CD8-positive, alpha-beta T cell (primary cell): ENCODE measurements at places on chromosomes 11 and 22.
A peak's percentile ranks its signal among the peaks of the same experiment; 100 is the strongest.

- DNase-seq, result no peak
Measured at GRCh38 chr22:30742291-30743256, 47.9 kb downstream of the OSBP2 start.

- no peak for DNase-seq
Measured at GRCh38 chr11:7593481-7593880, 79.7 kb downstream of the PPFIBP2 start.

GRCh38 chr11:43928721-43929120 lies 13.7 kb upstream of the C11orf96 start:
- no peak for DNase-seq

DNA sequence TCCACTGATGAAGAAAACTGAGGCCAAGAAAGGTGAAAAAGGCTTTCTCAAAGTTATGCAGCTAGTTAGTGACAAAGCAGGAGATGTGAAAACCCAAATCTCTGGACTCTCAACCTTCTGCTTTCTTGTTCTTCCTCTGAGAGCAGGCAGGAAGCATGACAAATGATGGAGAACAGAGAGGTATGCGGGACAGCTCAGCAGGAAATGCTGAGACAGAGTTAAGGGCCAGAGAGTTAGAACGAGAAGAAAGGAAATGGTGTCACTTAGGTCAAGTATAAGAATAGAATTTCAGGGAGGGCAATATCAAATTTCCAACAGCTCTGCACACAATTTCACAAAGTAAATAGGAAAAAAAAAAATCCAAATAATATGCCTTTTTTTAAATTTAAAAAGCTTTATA lies 67.6 kb upstream of the ARHGAP42 start:
- no peak for DNase-seq

DNA sequence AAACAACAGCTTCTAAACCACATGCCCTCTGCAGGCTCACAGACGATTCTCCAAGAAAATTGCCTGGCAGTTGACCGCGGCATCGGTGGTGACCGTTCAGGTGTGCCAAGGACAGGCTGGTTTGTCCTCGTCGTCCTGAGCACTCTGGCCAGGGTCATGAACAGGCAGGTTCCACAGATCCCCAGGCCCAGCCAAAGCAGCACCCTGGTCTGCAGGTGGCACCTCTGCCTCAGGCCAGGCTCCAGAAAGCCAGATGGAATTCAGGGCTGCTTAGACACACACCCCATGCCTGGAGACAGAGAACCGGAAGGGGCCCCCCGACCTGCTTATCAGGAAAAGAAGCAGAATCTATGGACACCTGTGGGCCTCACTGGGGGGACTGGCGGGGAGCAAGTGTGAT lies 338.7 kb downstream of the BRD1 start:
- no peak for DNase-seq

DNA sequence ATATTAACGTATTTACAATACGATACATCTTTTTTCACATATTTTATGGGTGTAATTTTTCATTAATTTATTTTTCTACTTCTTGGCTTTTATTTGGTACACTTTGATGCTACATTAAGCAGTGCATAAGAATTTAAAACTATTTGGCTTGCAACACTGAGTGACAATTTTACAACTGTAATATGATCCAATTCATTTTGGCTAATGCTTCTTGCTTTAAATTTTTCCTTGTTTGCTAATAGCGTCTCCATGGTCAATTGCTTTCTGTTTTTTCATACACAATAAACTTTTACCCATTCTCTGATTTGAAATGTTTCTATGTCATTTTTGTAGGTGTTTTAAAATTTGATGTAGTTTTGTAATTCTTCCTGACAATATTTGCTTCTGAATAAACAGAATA lies 773.2 kb downstream of the FAM181B start:
- no peak for DNase-seq

DNA sequence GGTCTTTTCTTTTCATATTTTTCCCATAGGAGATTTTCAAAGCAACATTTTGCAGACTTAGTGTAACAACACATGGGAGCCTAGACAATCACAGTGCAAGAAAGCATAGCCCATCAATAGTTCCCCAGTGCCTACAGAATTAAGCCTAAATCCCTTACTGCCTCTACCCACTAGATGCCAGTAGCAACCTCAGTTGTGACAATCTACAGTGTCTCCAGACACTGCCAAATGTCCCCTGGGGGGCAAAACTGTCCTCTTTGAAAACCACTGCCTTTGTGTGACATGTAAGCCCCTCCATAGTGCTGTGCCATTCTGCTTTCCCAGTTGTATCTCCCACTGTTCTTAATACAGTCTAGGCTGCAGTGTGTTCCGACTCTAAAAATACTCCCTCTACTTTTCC lies 1329.0 kb downstream of the LRRC4C start:
- no peak for DNase-seq

GRCh38 chr22:48449466-48450187 lies 1378.0 kb downstream of the BRD1 start:
- DNase-seq, result no peak

- no peak for DNase-seq
Measured at GRCh38 chr11:32023370-32024305, 67.2 kb upstream of the RCN1 start.

- no peak for DNase-seq
Measured at GRCh38 chr11:127037596-127037995, 37.0 kb upstream of the KIRREL3 start.

DNA sequence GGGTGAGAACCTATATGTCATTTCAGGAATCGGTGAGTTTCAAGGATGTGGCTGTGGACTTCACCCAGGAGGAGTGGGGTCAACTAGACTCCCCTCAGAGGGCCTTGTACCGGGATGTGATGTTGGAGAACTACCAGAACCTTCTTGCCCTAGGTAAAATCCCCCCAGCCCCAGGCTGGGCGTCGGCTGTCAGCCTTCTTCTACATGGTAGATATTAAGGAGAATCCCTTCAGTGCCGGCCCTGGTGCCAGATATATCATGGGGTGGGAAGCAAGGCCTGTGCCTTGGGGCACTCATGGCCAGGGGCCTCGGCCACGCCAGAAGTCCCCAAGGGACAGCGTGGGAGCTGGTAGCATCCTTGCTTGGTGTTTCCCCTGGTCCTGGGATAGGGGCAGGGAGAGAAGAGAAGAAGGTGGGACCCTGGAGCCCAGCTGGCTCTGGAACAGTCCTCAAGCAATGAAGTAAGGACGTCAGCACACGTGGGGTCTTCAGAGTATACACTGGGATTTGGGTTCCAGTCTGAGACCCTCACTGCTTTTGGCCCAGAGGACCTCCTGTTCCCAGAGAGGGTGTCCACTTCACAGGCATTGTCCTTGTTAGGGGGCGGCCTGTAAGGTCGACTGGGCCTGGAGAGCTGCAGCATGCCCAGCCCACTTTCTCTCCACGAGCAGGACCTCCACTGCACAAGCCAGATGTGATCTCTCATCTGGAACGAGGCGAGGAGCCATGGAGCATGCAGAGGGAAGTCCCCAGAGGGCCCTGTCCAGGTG lies 6.8 kb downstream of the ZNF74 start:
- DNase-seq, result no peak

GRCh38 chr11:72680624-72681158 lies 6.5 kb upstream of the PDE2A start:
- DNase-seq, result no peak

DNA sequence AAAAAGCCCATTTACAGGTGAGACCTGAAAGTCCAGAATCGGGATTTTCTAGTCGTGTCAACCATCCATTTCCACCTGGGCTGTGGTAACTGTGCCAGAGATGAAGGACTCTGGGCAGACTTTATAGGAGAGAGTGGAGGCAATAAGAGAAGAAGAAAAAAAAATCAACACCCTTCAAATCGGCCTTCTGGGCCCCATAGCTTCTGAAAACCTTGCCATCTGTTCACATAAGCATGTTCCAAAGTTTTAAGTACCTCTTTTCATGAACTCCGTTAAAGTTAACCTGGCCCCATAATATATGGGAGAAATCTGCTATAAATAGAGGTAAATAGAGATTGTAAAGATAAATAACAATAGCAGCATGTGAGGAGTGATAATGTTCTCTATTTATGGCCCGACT lies 470.5 kb downstream of the MIAT start:
- no peak for DNase-seq

DNA sequence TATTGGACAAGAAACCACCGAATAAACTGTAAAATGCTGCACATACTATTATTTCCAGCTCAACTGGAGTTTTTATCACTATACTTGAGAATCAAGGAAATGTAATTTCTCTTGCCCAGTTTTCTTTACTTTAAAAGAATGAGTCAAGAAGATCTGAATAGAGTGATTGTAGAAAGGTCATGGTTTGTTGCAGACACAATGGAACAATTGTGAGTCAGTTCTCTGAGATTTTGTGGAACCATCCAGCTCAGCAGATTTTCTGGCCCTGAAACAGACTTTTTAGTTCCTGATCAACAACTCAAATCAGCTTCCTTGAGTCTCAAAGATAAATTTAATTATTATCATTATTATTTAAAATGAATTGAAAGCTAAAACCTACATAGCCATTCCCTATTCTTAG lies 1.3 kb downstream of the TCN1 start:
- DNase-seq, result no peak

DNA sequence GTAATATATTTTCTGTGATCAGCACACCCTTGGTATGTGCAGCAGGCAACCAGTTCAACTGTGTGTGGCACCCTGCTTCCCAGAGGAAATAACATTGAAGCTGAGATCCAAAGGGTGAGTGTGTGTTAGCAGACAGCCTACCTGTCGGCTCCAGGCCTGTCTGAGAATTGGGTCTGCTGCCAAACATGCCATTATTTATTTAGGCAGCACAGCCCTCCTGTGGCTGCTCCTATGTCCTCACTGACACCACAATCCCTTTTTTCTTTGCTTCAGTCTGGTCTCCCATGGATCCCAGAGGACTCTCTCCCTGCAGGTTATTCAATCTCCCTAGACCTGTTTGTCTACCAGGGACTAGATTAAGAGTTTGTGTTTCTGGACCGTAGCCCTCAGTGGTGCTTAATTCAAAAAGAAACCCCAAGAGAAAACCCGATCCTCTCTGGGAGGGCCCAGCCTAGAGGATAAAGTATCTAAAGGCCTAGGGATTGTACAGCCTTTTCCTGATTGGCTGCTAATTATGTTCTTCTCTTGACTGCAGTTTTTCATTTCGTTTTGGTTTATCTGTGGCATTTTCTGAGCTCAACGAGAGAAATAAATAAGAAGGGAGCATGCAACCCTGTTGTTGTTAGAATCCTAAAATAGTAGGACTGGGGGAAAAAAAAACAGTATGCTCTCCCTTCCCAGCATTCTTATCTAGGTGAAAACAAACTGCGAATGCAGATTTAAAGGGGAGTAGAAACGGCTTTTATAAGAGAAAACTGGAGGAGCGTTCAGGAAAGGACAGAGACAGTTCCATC lies 24.1 kb downstream of the KCNE3 start:
- DNase-seq, result no peak

DNA sequence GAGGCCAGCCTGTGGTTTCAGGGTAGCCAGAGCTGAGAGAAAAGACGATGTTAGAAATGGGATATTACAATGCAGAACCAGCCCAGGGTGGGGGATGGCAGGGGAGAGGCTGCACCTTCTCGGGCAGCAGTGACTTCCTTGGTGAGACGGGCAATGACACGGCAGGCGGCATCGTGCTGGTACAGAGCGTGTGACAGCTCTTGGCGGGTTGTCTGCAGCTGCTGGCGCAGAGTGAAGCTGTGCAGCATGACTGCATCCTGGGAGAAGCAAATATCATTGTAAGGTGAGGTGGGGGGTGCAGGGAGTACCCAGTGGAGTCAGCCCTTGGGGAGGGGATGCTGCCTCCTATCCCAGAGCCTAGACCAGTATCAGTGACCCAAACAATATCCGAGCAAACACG lies 3.8 kb downstream of the PRPF19 start:
- no peak for DNase-seq

GRCh38 chr11:2885678-2886081 lies at the start of gene CDKN1C:
TSS of gene CDKN1C (minus strand) at chr11:2885775. CDS start at chr11:2885456, 319 bp downstream.
- DNase-seq, result peak; percentile 91

- DNase-seq, result no peak
Measured at GRCh38 chr11:111414267-111414931, 35.3 kb upstream of the POU2AF1 start.

DNA sequence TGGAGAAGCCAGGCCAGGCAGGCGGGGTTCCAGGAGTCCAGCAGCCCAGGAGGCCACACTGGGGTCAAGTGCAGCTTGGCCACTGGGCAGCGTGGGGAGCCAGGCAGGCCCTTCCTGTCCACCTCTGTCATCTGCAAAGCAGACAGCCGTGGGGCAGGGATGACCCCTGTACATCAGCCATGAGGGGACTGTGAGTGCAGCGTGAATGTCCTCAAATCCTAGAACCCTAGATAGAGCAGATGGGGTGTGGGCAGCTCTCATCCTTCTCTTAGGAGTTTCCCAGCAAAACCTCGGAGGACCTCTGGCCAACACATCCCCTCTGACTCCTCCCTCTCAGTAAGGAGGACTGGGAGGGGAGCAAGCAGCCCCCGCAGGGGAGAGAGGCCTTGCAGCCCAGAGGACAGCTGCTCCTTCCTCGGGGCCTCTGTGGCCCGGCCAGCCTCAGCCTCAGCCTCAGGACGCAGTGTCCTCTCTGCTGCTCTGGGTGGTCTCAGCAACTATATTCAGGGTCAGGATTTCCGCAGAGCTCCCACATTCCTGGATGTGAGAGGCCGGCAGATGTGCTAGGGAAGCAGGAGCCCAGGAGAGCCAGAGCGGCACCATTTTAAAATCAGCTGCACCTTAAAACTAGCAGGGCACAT lies 820.5 kb downstream of the BRD1 start:
- no peak for DNase-seq

- no peak for DNase-seq
Measured at GRCh38 chr11:102168481-102168880, 58.2 kb downstream of the YAP1 start.

GRCh38 chr11:110430267-110431050 lies 711 bp downstream of the FDX1 start:
- DNase-seq, result peak; percentile 26

DNA sequence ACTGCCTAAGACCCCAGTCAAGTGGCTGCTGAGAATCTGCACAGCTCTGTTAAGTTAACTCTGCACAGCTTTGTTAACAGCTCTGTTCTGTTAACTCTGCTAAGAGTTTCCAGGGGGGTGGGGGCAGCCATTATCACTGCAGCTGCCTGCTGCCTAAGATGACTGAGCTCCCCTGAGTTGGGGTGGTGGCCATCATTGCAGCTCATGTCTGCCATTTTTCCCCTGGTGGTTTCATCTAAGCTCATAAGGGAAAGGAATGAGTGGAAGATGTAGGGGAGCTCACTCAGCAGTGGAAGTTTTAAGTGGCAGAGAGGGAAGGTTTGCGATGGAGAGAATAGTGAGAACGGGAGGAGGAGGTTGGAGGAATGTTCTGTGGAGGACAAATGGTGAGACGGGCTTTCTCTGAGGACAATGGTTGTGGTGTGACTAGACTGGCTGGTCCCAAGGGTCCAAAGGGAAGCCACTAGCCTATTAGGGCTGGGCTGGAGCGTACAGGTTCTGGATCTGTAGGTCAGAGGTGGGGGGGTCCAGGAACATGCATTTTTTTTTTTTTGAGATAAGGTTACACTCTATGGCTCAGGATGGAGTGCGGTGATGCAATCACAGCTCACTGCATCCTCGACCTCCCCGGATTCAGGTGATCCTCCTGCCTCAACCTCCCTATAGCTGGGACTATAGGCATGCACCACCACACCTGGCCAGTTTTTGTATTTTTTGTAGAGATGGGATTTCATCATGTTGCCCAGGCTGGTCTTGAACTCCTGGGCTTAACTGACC lies 13.5 kb upstream of the PLET1 start:
- DNase-seq, result no peak

GRCh38 chr11:115497303-115497702 lies 6.9 kb downstream of the CADM1 start:
- no peak for DNase-seq

GRCh38 chr22:36856121-36856791 lies 4.5 kb upstream of the NCF4 start:
- DNase-seq, result peak; percentile 90

GRCh38 chr22:30297991-30298701 lies 8.8 kb upstream of the CASTOR1 start:
- no peak for DNase-seq

GRCh38 chr11:65448418-65449105 lies 26.0 kb downstream of the NEAT1 start:
- DNase-seq, result no peak
